ENCODE measurements at places on chromosomes 5 and 9.

GRCh38 chr9:127813686-127814226 lies 11.1 kb downstream of the FPGS start:
- DNase-seq, result no peak

DNA sequence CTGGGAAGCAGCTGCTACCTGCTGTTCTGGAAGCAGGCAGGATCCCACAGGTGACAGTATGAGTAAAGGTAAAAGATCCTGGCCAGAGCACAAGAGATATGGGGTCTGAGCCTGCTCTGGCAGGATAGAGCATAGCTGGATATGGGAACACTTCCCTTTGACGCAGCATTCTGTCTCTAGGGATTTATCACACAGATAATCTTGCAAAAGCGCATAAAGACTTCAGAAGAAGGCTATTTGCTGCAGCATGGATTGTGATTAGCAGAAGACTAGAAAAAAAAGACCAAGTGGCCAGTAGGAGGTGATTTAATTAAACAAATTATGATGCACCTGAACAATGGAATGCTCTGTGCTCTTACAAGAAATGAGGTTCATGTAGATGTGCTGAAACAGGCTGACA lies 52.4 kb upstream of the PWWP2A start:
- no peak for DNase-seq

DNA sequence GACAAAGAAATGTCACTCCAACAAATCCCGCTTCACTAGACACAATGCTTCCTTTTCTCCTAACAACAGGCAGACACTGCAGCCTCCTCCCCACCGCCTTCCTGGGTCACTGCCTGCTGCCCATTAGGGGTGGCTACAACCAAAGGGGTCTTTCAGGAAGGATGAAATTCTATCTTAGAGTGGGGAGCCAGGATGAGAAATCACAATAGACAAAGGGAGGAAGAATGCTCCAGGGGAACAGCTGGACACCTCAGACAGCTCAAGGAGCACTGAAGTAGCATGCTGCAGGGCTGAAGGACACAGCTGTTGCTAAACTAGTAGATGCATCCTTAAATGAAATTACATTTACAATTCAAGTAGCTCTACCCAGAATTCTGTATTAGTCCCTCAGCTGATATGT lies 54.2 kb downstream of the PRELID2 start:
- DNase-seq, result peak; percentile 90

DNA sequence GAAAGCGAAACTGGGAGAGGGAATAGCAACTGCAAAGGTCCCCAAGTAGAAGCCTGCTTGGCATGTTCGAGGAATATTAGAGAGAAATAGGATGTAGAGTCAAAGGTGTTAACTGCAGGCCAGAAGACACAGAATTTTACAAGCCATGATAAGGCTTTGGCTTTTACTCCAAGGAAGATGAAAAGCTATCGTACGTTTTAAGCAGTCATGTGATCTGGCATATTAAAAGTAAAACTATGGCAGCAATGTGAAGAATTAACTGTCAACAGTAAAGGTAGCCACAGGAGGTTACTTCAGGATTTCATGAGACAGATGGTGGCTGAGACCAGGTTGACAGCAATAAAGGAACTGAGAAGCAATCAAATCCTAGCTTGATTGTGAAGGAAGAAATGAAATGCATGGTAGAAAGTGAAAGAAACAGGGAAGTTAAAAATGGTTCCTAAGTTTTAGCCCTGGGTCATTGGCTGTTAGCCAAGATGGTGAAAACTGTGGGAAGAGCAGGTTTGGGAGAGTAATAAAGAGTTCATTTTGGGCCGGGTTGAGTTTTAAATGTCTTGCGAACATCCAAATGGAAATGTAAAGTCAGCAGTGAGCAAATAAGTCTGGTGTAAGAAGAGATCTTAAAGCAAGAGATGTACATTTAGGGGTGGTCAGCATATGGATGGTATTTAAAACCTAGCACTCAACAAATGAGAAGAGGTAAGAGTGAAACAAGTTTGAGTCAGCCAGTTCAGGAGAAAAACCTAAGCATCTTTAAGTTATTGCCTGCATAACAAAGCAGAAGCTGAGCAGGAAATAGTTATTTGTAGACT lies 20.3 kb upstream of the TTC33 start:
- DNase-seq, result no peak

GRCh38 chr5:152869971-152870370 lies 464.9 kb upstream of the NMUR2 start:
- DNase-seq, result no peak

DNA sequence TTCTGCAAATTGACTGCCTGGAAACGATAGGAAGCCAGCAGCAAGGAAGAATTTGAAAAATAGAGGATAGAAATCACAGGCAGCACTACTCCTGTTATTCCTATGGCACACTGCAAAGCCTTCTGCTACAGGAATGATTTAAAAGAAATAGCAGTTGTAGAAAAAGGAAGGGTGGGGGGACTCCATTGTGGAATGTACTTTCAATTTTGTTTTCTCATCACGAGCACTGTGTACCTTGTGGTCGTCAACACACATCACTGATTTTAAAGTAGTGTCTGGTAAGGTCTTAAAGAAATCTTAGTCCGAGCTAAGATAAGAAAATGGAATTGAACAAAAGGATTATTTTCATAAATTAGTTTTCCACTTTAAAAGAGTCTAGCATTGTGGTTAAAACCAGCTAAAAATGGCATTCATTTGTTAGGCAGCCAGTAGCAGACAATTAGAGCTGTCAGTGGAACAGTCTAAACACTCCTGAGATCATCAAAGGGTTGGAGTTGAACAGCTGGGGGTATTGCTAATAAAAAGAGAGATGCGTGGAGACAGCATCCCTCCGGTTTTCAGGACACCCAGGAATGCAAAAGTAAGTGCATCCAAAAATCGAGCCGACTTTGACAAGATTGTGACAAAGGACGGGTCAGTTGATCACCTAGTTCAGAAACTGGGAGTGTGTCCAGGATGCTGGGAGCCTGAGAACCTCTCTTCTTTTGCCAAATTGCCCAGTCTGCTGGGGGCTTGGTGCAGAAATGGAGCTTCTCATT lies 97.8 kb upstream of the WWC1 start:
- no peak for DNase-seq

DNA sequence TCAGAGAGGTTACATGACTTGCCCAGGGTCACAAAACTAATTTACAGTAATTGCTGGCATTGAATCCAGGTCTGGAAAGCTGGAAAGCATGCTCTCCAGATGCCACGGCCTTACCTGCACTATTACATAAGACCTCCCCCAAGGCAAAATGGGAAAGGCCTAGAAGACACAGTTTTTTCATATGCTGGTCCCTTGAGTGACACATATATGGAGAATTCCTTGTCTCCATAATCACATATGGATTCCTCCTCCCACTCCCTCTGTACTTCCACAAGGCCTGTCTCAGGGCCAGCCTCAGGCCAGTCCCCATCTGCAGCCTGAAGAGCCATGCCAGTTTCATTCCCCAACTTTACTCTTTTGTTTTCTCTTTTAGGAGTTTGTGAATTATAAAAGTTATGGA lies 28.6 kb upstream of the MEIKIN start:
- no peak for DNase-seq

DNA sequence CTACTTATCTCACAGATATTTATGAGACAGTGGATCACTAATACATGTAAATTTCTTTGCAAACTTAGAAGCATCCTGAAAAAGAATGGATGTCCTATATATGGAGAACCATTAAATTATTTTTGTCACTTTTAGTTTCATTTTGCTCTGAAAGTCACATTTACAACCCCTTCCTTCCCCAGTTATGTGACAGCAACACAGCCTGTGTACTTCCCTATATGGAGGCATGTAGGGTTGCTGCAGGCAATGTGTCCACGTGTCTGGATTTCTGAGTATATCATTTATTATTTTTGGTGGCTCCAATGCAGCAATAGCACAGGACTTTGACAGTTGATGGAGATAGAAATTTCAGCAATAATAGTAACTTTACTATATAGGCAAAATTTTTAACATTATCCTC lies 156.4 kb downstream of the ST8SIA4 start:
- DNase-seq, result no peak

- DNase-seq, result no peak
Measured at GRCh38 chr5:35785601-35786085, 71.0 kb upstream of the IL7R start.

- no peak for DNase-seq
Measured at GRCh38 chr9:4318326-4318725, 18.5 kb upstream of the GLIS3 start.

GRCh38 chr5:67815455-67816391 lies 399.8 kb upstream of the PIK3R1 start:
- DNase-seq, result no peak

GRCh38 chr5:88825584-88826315 lies 57.2 kb downstream of the MEF2C start:
- no peak for DNase-seq

GRCh38 chr5:96716007-96716406 lies 53.8 kb downstream of the CAST start:
- no peak for DNase-seq

DNA sequence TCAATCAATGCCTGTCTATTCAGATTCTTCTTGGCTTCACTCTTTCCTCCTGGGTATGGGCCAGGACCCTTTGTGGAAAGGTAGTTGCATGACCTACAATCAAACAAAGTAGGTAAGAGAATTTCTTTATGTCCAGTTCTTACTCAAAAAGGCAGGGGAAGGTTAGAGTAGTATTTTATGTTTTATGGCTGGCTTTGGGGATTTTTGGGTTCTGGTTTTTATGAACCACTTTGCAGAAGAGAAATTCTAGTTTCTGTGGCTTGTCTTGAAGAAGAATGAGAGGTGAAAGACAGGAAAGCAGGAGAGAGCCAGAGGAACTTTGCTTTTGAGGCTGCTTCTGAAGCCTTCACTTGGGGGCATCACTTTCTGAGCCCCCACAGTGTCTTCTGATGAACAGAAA lies 14.7 kb upstream of the CRHBP start:
- DNase-seq, result no peak

DNA sequence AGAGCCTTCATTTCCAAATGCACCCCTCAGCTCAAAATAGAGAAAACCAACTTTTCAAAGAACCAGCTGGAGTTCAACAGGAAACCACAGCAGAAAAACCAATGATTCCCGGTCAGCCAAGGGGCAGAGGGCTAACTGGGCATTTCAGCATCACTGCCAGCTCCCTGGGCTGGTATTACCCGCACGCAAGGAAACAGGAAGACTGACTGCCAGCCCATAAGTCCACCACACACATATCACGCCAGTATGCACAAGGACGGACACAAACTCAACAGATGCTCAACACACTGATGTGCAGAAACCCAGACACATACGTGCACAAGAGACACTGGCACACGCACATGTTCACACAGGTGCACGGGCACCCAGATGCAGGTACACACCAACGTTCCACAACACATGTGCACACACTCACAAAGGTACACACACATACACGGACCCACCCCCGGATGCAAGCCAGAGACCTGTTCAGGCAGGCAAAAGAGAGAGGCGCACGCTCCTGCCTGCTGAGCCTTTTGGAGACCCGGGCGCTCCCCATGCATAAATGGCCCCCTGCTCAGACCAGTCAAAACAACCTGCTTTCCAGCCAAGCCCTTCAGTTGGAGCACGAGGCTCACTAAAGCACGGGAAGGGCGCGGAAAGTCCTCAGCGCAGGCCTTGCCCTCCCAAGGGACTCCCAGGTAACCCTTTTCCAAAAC lies 2.1 kb downstream of the ADAMTS2 start:
- no peak for DNase-seq

Data from neural progenitor cell (in vitro differentiated cells).